ENCODE measurements at places on chromosomes 4 and X.

GRCh38 chrX:50579955-50580354, 109.3 kb upstream of the DGKK start:
- no peak for DNase-seq

DNA sequence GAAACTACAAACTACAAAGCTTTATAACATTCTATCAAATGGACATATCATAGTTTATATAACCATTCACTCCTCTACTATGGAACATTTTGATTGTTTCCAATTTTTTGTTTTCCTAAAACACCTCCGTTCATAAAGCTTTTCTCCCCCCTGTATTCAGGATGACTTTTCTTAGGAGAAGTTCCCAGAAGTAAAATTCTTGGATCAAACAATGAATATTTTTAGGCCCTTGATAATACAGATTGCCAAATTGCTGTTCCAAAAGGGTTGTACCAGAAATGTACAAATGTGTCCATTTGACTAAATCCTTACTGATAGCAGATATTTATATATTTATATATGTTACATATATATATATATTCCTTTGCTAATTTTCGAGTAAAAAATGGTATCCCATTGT, 77.8 kb downstream of the GPC3 start:
- no peak for DNase-seq

DNA sequence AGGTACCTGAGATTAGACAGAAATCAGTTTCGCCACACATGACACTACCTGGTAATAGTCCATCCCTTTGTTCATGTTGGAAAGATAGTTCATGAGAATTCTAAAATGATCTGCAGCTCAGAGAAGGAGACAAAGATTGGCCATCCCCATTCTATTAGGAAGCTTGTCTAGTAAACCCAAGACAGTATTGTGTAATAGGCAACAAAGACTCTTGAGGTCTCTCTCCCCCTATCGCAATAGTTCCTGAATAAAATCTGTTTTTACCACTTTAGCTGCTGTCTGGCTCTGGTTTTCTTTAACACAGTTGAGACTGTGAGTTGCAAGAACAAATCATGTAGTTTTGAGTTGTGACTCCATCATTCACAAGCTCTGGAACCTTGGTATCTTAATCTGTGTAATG, 14.8 kb upstream of the BBS7 start:
- DNase-seq, result no peak

- no peak for DNase-seq
These were observed 69.6 kb upstream of the C4orf50 start for GRCh38 chr4:6087669-6088341.

DNA sequence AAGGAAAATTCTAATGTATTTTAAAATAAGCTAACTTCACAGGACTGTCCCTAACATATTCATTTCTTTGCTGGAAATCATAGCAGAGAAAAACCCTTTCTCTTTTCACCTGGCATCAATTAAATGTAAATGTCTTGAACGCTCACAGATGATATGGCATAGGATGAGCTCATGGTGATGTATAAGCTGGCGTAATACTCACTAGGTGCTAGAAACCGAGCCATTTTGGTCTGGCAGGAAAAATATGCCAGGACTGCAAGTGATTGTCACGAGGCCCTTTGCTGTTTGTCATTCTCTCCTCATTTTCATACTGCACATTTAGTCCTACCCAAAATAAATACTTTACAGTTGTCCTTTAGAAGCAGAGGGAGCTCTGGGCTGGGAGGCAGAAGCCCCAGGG, 222.7 kb upstream of the LNX1 start:
- DNase-seq, result no peak

DNA sequence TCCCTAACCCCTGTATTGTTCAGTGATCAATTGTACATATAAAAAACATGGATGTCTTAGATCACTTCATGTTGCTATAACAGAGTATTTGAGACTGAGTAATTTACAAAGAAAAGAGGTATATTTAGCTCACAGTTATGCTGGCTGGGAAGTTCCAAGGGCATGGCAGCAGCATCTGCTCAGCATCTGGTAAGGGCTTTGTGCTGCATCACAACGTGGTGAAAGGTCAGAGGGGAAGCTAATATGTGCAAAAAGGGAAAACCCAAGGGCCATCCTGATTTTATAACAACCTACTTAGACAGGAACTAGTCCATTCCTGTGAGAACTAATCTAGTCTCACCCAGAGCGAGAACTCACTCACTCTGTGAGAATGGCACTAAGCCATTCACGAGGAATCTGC, 128.2 kb upstream of the OTUD4 start:
- no peak for DNase-seq

GRCh38 chr4:7325541-7325940, 109.2 kb downstream of the PSAPL1 start:
- no peak for DNase-seq

DNA sequence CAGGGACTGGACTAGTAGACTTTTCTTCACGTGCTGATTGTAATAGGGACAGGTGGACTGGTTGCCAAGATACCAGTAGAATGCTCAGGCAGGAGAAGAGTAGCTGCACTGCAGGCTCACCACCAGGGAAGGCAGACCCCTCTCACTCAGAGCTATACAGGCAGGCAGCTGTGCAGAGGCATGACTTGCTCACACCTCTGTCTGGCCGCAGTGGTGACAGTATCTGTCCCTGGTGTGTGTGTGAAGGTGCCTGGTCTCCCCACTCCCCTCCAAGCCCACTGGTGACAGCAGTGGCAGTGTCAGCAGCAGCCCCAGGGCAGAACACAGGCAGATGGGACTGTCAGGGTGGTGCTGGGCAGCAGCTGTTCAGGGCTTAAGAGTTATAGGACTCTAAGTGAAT, 140.7 kb downstream of the RPS6KA6 start:
- DNase-seq, result no peak

GRCh38 chr4:25351777-25352416, 25.2 kb upstream of the ANAPC4 start:
- no peak for DNase-seq

- no peak for DNase-seq
These were observed 1.2 kb downstream of the ABCD1 start for GRCh38 chrX:153725832-153726285.

DNA sequence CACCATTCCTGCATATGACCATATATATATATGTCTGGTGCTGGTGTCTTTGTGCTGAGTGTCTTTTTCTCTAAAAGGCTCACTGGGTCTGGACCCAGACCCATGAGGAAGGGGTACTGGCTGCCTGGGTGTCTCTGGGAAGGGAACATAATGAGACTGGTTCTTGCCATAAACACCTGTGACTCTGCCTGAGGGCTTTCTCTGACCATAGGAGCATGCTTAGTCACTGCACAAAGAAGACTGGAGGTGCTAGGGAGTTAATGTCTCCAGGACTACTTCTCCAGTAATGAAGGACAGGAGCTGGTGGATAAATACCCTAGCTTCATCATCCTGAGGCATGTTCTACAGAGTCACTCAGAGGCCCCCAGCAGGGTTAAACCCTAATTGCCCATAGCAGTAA, 47.1 kb upstream of the CASK start:
- no peak for DNase-seq

DNA sequence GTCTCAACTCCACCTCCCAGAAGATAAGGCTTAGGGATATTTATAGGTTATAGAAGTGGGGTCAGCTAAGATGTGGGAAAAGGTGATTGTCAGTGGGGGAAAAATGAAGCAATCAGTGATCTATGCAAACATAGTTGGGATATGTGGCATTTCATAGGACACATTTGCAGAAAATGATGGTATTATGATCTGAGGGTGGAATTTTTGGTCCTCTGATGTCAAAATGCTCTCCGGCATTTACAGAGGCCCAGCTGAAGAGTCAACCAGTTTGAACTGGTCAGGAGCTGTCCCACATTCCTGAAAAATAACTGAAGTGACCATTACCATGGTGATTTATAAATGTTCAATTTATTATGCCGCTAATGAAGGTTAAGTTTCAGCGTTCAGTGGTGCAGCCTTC, 12.2 kb upstream of the HPGD start:
- no peak for DNase-seq

DNA sequence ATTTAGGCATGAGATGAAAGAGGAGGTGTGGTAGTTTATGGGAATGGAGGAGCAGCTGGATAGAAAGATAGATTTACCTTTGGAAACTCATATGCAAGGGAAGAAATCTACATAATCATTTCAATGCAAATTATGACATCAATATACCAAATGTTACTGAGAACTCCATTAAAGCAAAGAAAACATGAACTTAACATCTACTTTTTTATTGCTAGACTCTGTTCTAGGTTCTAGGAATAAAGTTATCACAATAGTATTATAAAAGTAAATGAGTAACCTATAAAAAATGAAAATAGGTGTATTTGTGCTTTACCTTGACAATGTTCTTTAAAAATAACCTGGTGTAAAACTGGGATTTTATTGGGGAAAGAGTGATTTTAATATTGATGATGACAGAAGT, 221.6 kb upstream of the SLIT2 start:
- DNase-seq, result no peak

GRCh38 chrX:9871701-9872268, 85.6 kb downstream of the SHROOM2 start:
- DNase-seq, result no peak

GRCh38 chrX:49155243-49155899, 7.2 kb upstream of the MAGIX start:
- DNase-seq, result no peak

DNA sequence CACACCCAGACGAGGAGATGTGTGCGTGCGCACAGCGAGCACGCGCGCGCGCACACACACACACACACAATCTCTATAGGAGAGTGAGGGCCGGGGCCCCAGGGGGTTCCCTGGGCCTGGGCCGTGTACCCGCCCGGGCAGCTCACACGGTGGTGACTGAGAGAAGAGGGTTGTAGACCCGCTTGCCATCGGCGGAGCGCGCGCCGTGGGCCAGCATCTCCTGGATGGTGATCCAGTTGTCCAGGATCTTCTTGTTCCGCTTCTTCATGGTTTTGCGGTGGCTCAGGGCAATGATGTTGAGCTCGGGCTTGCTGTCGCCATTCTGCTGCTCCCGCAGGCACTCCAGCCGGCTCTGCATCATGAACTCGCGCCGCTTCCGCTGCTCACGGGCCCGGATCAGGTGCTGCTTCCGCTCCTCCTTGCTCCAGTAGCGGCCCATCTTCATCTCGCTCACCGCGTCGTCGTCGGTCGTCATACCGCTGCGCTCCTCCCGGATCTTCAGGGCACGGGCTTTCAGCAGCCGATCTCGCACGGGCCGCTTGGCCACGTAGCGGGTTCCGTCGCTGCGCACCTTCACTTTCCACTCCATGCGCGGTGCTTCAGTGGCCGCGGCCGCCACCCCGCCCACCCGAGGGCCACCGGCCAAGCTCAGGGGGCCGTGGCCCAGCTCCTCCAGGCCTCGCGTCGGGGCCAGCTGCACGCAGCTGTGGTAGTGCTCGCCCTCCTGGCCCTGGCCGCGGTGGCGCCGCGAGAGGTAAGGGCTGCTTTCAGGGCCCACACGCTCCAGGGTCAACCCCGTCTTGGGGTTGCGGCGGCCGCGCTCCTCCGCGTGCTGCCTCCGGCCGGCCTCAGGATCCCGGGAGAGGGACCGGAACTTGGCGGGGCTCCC, 9.0 kb downstream of the SSR4 start:
- no peak for DNase-seq

DNA sequence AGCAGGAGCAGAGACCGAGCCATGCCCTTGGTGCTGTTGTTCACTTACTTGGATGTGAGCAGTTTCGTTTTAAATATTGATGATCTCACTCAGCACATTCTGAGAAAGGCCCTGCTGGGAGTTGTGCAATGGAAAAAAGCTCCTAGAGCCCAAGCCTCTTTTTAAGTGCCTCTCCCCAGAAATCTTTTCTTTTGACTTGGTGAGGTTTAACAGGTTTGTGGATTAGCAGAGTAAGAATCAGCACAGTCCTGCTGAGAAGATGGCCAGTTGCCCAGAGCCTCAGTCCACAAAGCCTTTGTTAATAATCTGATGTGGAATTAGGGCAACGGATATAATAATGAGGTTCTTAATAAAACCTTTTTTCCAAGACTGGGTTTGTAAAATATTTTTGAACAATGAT, 157.5 kb upstream of the ATP6AP2 start:
- DNase-seq, result no peak

DNA sequence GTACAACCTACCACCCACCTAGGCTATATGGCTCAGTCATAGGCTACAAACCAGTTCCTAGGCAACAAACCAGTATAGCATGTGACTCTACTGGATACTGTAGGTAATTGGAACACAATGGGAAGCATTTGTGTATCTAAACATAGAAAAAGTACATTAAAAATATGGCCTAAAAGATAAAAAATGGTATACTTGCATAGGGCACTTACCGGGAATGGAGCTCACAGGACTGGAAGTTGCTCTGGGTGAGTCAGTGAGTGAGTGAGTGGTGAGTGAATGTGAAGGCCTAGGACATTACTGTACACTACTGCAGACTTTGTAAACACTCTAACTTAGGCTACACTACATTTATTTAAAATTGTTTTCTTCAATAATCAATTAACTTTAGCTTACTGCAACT, 139.2 kb upstream of the RBPJ start:
- no peak for DNase-seq

DNA sequence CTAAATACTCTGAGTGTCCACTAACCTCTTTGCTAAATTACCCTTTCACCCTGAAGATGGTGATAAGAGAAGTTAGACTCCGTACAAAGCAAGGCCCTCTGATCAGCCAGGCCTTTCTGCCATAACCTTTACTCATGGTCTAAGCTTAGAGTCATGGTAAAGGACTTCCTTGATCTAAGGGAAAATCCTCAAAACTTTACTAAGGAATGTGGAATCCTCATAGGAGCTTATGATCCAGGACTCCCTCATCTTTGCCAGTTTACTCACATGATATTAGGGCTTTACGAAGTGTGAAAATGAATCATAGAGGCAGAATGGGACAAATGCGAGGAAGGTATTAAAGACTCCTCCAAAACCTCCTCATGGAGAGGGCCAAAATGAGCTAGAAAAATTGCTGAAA, 7.9 kb upstream of the FAM13A start:
- no peak for DNase-seq

- no peak for DNase-seq
These were observed 19.1 kb downstream of the RNF212 start for GRCh38 chr4:1094336-1094690.

GRCh38 chr4:121278811-121279368, 101.9 kb downstream of the QRFPR start:
- no peak for DNase-seq

- DNase-seq, result no peak
These were observed 88.3 kb downstream of the AMELX start for GRCh38 chrX:11381464-11381863.

- DNase-seq, result no peak
These were observed 421.3 kb downstream of the FAT4 start for GRCh38 chr4:125736057-125736456.

DNA sequence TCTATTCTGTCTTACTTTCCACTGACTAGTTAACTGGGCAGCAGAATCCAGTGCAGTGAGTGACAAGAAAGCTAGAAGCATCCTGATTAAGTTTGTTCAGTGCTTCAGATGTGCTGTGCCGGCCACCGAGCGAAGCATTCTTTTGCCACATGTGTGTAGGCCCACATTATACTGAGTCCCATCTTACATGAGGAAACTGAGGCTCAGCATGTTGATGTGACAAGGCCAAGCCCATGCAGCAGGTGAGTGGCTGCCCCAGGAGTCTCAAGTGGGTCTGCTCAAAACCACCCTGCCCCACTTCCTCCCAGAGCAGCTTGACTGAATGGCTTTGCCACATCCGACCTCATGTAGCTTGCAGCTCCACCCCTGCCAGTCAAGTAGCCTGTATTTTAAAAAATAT, 50.5 kb downstream of the RHOH start:
- no peak for DNase-seq

- DNase-seq, result no peak
These were observed 566.3 kb upstream of the NR3C2 start for GRCh38 chr4:149008415-149009025.
